ENCODE measurements at places on chromosomes 4 and X. TPM values are rescaled to one million over a fixed set of nuclear protein-coding genes. Genes with fewer than 3 reads are reported as not detected.

SH3RF1 gene
- 6.3 TPM for total RNA-seq

TRPC5OS gene
- total RNA-seq, result not detected

GLRA2 gene
- 0.52 TPM for total RNA-seq

SPANXD gene
- not detected for total RNA-seq

PSAPL1 gene
- total RNA-seq, result 0.31 TPM

DCLK2 gene
- total RNA-seq, result 14.5 TPM

MAD2L1 gene
- total RNA-seq, result 4.8 TPM

SYP gene
- total RNA-seq, result 75.1 TPM

HMX1 gene
- total RNA-seq, result not detected

Data from motor neuron (in vitro differentiated cells).